ENCODE measurements at places on chromosomes 4 and X.

GRCh38 chr4:110122201-110122600 lies 76.2 kb downstream of the ELOVL6 start:
- DNase-seq = no peak

DNA sequence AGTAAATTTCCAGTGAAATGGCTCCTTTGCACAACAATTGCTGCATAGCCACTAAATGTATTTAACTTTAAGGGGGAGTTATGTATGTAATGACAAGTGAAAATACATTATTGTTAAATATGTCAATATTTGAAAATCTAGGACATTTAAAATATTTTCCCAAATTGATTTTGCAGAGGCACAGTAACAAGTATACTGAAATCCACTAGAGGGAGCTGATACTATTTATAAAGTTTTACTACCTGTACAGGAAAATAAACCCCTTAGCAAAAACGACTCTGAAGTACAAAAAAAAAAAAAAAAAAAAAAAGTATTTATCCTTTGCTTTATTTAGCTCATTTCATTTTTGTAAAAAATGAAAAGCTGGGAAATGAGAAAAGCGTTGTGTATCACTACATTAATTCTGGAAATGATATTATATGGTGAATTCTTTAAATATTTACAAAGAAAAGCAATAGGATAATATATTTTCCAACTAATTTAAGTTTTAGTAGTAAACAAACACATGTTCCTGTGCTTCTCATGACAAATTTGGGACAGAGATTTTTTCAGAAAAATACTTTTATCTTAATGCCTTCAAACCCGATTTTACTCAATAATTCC lies 727.7 kb downstream of the DMD start:
- no peak for DNase-seq

GRCh38 chr4:120714417-120715010 lies 208.0 kb downstream of the PRDM5 start:
- DNase-seq = no peak

DNA sequence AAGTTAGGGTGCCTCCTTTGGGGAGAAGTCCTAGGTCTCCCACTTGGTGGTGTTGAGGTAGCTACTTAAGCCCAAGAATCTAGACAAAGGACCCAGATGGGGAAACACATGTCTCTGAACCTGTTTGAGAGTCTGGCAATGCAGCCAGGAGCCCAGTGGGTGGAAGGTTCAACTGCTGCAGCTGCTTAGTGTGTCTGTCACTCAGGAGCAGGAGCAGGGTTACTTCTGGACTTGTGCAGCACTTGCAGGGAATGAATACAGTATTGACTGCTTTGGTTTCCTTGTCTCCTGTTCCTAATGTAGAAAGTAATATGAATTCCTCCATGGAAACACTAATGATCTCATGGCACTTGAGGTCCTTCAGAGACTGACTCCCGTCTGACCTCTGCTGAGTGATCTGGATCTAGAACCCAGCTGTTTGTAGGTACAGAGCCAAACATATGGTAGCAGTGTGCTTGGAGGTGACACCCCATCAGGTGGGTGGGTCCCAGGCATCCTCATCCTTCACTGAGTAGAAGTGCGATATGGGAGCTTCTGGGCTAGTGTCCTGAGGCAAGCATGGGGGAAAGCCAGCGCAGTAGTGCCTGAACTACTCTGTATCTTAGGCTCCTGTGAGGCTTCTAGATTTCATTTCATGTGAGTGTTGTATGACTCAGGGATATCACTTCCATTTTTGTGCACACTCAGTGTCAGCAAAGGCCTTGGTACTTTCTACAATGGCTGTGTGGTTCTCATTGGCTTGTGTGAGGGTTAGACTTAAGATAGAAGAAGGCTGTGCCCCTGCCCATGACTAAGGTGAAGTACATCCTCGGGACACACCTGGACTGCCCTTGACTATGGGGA lies 85.0 kb upstream of the WDR1 start:
- DNase-seq = no peak

DNA sequence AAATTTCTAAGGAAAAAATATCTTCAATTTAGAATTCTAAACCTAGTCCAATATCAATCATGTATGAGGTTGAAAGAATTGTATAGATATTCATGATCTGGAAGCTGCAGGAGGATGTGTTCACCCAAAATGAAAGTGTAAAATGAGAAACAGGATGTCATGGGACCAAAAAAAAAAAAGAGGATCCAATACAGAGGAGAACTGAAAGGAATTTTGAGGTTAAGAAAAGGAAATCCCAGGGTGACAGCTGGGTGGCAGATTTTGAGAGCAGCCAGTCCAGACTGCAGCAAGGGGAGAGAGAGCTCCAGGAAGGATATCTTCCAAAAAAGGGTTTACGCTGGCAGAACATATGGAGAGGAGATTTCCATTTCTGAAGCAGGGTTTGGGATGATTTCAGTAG lies 38.9 kb downstream of the TLR10 start:
- no peak for DNase-seq

DNA sequence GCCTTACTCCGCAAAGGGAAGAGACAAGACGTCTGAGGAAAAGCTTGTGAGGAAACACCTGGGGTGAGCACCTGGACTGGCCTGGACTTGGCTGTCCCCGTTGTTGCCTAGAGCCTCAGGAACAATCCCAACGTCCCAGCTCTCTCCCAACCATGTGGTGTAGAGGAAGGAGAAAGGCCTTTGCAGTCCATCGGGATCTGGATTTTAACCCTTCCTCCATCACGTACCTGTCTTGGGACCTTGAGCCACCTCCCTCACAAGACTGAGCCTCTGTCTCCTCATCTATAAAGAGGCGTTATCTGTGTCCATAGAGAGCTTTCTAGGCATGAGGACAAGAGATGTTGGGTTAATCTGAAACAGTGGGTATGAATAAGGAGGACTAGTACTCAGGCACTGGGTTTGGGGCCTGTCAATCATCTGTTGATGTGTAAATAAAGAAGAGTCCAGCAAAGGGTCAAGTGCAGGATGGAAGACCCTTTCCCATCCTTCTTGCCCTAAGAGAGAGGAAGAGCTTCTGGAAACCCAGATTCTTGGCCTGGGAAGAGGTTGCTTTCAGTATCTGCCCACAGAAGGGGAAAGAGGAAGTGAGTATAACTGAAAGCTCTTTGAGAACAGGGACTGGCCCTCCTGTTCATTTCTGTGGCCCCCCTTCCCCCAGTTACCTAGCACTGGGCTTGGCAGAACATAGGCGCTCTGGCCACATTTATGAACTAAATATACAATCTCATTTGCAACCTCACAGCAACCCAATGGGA lies 137.1 kb downstream of the PJA1 start:
- no peak for DNase-seq

- DNase-seq = no peak
Measured at GRCh38 chrX:5683996-5684395, 544.7 kb downstream of the NLGN4X start.

- DNase-seq = no peak
Measured at GRCh38 chr4:7183161-7183560, 9.2 kb upstream of the SORCS2 start.

DNA sequence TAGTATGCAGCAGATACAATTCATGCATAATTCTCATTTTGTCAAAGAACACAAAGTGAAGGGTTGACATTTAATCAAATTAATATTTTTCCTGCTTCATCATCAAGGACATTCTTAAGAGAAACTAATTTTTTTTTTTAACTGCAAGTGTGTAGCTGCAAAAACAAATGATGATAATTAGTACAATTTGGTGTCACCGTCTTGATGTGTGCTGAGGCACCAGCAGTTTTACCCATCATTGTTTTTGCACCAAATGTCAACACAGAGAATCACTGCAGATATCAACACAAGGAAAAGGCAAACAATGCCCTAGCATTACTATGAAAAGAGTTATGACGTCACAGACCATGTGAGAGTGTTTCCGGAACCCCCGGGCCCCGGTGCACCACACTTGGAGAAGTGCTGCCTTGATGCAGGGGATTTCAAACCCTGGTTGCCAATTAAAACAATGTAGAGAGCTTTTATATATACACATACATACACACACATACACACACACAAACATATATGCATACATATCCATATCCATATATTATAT lies 55.9 kb downstream of the AGA start:
- DNase-seq = peak; percentile 9

- DNase-seq = no peak
Measured at GRCh38 chrX:150702966-150703694, 9.9 kb downstream of the MTMR1 start.

GRCh38 chr4:148649652-148650331 lies 207.6 kb upstream of the NR3C2 start:
- DNase-seq = no peak

DNA sequence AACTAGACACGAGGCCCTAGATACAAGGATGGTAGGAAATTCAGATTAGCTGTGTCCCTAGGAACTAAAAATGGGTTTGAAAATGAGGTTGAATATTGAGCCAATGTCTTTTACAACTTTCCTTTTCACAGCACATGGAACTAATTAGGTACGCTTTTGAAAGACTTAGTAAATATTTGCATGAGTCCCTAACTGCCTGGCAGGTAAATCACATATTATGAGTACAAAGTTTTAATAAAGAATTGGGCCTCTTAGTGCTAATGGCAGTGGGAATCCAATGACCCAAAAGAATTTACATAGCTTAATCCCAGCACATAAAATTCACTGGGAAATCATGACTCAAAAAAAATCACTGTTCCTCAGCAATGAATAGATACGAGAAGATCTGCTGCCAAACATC lies 16.8 kb downstream of the MUC7 start:
- no peak for DNase-seq

- DNase-seq = no peak
Measured at GRCh38 chrX:112867570-112867969, 26.9 kb upstream of the AMOT start.

DNA sequence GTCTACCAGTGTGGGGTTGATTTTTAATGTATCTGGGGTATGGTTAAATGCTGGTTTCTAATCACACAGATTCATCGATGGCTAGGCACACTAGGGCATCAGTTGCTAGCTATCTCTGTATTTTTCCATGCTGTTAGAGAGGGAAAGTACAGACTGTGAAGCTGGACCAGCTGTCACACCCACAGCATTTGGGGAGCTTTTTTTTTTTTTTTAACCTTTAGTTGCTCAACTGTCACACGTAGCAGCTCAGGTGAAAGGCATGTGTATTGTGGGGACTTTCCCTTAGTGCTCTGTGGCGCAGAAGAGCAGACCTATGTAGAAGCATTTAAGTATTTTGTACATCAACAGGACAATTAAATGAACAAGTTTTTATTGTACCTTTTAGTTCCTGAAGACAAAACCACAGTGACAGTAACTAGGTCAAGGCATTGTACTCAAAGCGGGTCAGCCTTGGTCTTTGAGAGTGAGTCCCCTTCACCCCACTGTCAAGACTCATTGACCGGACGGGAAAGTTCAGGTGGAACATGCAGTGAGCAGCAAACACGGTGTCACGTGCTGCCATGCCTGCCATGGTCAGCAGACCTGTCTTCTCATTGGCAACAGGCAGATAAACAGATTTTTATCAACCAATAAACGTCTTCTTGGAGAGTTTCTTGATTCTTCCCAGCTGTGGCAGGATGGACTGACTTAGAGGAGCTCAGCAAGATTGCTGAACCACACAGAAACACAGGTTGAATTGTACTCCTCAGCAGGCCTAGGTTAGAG lies 65.3 kb downstream of the CASP3 start:
- no peak for DNase-seq

- DNase-seq = no peak
Measured at GRCh38 chr4:13541720-13542576, 2.4 kb downstream of the NKX3-2 start.

- DNase-seq = no peak
Measured at GRCh38 chr4:168506014-168506413, 9.2 kb downstream of the PALLD start.

Data from SHP77 treated with DMSO at 0.1 percent for 48 hours (cell line).